NCI-H1436 treated with DMSO at 0.1 percent for 48 hours (cell line): ENCODE measurements at places on chromosomes 2 and 18.

DNA sequence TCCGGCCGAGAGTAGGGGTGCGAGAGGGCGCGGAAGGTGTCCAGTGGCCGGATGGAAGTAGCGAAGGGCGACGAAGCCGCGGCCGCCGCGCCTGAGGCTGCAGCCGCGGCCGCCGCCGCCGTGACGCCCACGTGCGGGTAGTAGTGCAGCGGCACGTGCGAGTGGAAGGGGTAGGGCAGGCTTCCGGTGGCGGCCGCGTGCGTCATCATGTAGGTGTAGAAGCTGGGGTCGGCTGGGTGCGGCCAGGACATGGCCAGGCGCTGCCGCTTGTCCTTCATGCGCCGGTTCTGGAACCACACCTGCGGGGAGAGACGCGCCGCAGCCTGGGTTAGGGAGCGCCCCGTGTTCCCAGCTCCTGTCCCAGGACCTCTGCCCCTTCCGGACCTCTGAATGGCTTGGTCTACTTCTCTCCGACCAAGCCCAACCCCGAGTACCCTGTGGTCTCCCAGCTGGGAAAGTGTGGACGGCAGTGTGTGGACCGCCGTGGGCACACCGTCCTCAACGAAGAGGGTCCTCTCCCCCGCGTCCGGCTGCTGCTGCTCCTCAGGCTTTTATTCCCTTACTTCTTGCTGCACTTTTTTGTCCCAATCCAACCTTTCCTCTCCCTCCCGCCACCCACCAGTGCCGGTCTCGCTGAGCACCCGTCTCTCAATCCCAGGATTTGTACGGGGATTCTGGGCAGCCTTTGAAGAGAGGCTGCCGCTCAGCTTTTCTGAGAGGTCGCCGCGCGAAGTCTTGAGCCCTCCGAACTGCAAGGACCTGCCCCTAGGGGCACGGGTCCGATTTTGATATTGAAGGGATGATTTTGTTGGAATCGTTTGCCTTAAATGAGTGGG lies 3.0 kb downstream of the EVX2 start:
- no peak for DNase-seq

GRCh38 chr2:178266445-178266844 lies 72.1 kb downstream of the OSBPL6 start:
- no peak for DNase-seq

- DNase-seq, result peak; percentile 60
Measured at GRCh38 chr2:134119713-134120405, 134.0 kb upstream of the MGAT5 start.

GRCh38 chr18:45820106-45820745 lies 5.2 kb upstream of the SIGLEC15 start:
- DNase-seq, result no peak

GRCh38 chr2:54290356-54291025 lies 34.5 kb upstream of the TSPYL6 start:
- DNase-seq, result no peak

- no peak for DNase-seq
Measured at GRCh38 chr2:109486711-109487535, 126.8 kb downstream of the SEPTIN10 start.

GRCh38 chr2:217625557-217626169 lies 377.1 kb downstream of the TNS1 start:
- no peak for DNase-seq

DNA sequence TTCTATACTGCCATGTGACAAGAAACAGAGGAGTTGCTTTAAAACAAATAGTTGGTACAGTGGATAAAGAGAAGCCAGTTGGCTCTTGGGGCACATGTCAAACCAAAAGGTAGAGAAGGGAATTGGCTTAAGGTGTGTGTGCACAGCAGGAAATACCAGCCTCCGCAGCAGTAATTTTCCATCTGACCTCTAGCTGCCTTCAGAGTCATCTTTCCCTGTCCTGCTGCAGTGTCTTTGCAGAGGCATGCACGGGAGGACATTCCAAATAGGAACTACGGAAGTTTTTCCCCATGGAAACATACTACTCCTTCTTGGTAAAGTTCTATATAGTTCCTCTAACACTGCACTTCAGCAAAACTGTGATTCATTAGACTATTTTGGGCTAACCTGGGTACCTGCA lies 99.5 kb downstream of the RAB3GAP1 start:
- DNase-seq, result no peak

- no peak for DNase-seq
Measured at GRCh38 chr2:121346859-121347258, 61.9 kb upstream of the TFCP2L1 start.

DNA sequence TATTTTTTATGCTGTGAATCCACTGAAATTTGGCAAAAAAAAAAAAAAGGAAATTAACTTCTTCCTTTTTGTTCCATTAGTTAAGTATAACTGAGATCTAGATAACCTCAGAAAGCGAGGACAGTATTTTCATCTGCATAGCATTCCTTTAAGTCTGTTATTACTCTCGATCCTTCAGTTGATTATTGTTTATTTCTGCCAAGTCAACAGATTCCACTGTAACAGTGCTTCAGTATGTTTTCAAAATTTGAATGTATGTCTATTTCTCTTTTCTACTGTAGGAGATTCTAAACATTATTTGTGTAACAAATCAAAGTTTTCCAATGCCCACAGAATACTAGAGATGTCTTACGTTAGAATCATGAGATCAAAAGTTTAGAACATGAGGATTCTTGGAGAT lies 133.1 kb upstream of the RGPD4 start:
- DNase-seq, result no peak

GRCh38 chr2:52933878-52934277 lies 833.7 kb upstream of the CHAC2 start:
- DNase-seq, result no peak

DNA sequence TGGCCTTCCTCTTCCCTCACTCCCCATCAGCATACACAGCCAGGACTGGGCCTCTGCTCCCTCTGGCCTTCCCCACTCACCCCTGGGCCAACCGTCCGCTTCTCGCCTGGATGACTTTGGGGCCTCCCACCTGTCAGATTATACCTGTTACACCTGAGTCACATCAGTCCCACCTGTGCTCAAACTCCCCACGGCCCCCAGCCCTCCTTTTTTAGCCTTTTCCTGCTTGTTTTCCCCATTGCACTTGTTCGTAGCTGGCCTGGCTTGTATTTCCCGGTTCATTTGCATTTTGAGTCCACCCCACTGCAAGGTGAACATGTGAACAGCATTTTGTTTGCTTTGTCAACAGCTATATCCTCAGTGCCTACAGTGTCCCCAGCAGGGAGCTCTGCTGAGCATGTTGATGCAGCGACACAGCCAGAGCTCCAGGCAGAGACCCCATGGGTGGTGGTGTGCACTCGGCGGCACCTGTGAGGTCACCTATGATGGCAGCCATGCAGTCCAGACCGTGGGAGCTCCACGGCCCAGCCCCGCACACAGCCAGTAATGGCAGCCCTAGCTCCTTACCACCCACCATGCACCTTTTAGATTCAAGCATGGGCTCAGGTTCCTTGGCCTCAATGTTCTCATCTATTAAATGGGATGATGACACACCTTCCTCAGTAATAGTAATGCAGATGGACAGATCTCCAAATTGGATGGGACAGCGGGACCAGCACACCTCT lies 276.4 kb upstream of the HS6ST1 start:
- no peak for DNase-seq

DNA sequence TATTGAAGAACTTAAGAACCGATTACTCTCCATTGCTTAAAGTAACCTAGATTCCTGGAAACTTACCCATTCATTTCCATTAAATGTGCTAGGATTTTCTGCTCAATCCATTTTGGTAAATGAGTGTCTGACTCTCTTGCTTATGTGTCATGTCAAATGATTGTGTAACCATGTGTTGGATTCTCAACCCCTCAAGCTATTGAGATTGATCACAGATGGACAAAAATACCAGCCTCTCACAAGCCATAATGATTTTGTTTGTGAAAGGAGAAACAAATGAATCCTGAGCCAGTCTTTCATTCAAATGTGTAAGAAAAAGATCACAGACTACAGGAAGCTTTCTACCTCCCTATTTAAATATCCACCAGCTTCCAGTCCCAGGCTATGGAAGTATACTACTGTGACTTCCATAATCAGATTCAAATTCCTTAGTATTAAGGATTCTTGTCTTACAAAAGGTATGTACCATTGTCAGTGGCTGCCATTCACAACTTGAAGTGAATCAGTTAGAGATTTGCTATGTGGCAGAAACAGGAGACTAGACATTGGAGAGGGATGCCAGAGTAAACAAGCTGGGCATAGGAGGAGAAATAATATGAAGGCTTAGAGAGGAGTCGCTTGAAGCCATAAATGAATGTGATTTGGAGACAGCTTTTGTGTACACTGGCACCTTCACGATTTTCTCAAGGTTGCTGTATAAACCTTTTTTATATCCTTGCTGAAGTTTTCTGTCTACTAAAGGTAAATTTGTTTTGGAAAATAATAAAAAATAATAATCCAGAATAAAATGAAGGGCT lies 498.5 kb upstream of the SETBP1 start:
- DNase-seq, result no peak

- no peak for DNase-seq
Measured at GRCh38 chr2:190105554-190105953, 43.0 kb upstream of the MSTN start.

DNA sequence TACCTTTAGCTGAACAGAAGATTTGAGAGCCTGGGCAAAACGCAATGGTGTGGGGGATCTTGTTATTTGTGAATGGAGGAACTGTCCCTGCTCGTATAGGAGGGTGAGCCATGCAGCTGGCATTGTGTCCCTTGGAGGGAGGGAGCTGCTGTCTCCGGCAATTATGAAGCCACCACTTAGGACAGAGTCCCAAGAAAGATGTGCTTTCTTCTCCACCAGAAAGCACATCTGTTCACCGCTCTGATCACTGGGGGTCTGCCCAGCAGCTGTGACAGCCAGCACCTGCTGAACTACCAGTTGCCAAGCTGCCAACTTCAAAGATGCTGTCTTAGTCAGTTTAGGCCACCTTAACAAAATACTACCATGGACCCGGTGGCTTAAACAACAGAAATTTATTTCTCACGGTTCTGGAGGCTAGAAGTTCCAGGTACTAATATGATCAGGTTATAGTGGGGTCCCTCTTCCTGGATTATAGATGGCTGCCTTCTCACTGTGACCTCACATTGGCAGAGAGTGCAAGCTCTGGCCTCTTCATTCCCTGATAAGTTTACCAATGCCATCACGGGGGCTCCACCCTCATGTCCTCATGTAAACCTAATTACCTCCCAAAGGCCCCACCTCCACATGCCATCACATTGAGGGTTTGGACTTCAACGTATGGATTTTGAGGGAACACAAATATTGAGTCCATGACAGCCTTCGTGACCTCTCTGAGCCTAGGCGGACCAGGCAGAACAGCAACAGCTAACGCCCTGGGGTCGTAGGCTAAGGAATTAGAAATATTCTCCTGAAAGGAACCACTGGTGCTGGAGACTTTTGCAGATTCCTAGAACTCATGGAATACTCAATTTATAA lies 148.3 kb downstream of the RHBDD1 start:
- no peak for DNase-seq

DNA sequence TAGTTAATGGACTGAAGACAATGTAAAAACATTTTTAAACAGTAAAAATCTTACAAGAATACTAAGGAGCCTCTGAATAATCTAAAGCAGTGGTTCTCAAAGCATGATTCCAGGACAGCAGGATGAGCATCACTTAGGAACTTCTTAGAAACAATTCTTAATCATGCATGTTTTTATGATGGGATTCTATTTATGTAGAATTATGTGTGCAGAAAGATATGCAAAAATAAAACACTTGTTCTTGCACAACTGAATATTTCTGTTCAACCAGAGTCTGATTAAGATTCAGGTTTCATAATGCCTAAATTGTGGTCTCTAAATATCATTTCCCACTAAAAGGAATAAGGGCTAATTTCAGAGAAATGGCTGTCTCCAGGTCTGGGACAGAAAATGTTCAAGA lies 69.2 kb upstream of the MTIF2 start:
- no peak for DNase-seq

GRCh38 chr2:46163098-46163430 lies 134.1 kb upstream of the EPAS1 start:
- no peak for DNase-seq

DNA sequence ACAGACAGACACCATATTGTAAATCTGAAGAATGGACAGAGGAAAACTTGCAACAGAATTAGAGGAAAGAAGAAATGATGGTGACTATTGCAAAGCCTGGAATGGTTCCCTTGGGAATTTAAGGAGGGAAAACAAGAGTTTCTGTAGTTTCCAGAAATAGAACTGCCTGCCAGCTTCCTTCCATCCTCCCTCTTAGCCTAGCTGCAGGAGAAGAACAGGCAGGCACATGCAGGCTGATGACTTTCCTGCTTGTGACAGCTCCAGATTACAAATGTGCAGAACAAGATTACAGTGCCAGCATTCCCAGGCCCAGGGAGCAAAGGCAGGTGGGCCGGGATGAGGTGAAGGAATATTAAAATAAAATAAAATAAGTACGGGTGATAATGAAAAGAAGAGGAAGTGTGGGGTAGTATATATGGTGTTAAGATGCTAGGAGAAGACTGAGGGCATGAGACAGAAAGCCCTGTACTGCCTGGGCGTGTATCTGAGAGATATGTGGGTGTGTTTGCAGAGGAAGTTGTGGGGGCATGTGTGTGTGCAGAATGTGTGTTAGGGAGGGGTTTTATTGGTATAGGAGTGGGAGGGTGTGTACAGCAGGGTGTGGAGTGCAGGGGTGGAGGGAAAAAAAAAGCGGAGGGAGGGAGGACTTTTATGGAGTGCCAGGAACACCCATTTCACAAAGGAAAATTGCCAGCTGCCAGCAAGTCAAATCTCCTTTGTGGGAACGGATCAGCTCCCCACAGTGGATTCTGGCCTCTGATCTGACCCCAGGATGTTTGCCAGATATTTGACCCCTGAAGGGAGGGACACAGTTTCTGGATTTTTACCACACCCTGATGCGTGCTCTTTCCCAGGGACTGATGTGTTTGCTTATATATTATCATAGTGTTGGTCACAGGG lies 43.9 kb upstream of the NEMP2 start:
- DNase-seq, result no peak

GRCh38 chr2:63654959-63655358 lies 66.2 kb downstream of the MDH1 start:
- no peak for DNase-seq

GRCh38 chr2:200026332-200027230 lies 71.2 kb downstream of the MAIP1 start:
- no peak for DNase-seq

- no peak for DNase-seq
Measured at GRCh38 chr2:136253288-136254004, 135.5 kb upstream of the CXCR4 start.

- no peak for DNase-seq
Measured at GRCh38 chr2:157821519-157822131, 54.5 kb downstream of the ACVR1 start.

DNA sequence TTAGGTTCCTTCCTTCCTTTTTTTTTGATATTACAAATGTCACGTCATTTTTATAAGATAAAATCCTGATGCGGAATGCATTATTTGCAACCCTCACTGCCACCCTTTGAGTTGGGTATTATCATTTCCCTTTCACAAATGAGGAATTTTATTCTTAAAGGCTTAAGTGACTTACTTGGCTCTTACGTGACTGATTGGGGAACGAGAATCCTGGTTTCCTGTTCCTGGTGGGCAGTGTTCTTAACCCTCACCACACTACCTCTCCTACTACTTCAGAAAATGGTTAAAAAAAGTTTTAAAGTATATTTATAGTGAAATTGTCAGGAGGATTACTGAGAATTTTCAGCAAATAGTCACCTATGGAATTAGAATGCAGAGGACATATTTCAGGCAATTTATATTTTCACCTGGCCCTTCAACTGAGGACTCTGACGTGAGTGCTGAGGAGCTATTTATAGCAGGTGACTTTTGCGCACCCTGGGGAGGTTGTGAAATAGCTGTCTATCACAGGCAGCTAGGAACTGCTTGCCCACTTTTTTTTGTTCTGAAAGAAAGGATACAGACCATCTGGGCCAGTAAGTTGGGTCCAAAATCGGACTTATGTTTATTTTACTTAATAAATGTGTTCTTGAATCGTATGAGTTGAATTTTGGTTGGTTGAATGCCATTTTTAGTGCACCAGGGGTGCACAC lies 18.7 kb upstream of the RASGRP3 start:
- no peak for DNase-seq
